ENCODE measurements at places on chromosomes 2 and 18.

GRCh38 chr18:11383381-11383780 is 226.0 kb upstream of the SLC35G4 start:
- no peak for DNase-seq

DNA sequence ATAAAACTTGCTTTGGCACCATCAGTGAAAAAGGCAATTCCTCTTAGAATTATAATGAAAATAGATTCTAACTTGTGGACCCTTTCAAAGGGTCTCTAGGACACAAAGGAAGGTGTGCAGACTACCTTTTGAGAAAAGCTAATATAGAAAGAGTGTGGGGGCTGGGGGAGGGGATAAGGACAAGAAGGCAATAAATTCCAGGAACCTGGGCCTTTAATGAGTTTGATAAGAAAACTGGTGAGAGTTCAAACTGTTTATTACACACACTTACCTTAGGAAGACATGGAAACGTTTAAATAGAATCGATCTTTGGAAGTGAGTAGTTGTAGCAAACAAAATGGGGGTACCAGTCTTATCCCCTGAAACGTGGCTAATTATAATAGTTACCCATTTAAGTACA is 39.6 kb upstream of the PGAP1 start:
- DNase-seq, result no peak

DNA sequence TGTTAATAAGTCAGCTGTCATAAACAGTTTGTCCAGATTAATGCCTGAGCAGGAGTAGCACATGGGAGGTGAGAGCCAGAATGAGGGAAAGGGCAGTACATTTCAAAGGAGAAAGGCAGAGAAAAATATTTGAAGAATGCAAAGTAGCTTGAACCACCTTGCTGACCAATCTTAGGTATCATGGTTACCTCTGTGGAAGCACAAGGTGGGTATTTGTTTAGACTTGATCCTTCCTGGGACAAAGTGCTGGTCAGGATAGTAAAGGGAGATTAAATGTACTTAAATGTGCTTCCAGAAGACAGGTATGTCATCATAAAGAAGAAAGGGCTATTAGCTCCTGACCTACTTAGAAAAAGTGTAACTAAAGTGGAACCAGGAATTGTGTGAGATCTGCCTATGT is 105.0 kb downstream of the LRRTM1 start:
- DNase-seq, result no peak

DNA sequence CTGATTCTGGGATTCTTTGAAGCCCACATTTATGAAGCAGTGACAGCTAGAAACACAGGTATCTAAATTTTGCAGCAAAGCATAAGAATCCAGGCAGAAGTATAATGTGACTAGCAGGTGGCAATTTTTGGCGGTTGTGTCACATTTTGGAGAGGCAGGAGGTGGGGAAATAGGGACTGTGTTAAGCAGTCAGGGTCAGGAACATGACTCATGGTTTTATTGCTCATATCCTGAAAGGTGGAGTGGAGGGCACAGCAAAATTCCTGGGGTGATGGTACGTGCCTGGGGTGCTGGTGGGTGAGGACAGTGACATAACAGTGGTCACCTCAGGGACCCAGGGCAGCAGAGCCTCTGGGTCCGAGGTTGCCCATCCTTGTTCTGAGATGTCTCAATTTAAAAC is 63.5 kb upstream of the TTN start:
- DNase-seq, result no peak

DNA sequence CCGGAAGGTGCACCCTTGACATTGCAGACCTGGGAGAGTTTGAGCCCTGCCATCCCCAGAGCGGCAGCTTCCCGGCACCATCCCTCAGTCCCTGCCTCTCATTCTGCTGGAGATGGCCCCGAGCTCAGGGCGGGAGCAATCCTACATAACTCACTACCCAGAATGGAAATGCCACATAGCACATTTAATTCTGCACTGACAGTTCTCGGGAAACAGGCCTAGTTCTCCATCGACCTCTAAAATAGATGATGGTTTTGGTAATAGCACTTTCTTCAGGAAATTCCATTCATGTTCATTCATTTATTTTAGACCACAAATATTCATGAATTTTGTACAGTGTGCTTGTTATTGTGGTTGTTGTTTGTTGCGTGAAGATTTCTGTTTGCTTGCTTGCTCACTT is 92.9 kb upstream of the SLC14A2 start:
- no peak for DNase-seq

- DNase-seq, result no peak
These were observed 60.5 kb downstream of the AQP12A start for GRCh38 chr2:240752209-240752608.
